Fibroblast of skin of right quadriceps (primary cell): ENCODE measurements at places on chromosomes 2 and 18.
A peak's percentile ranks its signal among the peaks of the same experiment; 100 is the strongest.

- no peak for DNase-seq
Measured at GRCh38 chr2:128486640-128487375, 168.1 kb upstream of the HS6ST1 start.

DNA sequence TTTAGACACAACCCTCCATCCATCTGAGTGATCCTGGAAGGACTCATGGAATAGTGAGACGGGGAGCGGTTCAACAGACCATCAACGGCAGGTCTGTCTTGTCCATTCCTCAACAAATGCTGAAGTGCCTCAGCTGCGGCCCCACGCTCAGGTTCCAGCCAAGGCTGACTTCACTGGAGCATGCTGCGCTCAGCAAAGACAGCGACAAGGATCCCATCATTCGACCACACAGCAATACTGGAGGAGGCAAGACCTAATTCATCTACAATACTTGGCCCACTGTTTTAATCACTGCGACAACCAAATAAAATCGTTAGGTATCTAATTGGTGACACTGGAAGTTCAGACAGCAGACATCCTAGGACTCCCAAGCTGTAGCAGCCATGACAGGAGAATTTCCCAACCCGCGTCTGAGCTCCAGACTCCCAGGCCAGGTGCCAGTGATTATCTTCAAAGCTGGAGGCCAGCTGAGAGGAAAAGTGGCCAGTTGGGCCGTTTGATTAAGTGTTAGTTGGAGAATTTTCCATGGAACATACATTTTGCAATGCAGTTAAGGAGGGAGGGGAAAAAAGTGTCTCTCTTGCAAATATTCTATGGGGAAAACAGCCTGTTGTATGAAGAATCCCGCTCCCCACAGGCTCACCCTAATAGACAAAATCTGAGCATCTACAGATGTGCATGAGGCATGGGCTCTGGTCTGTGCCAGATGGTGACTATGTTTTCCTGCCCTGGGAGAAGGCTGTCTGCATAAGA is 92.5 kb upstream of the SLC35G4 start:
- peak; percentile 52 for DNase-seq

DNA sequence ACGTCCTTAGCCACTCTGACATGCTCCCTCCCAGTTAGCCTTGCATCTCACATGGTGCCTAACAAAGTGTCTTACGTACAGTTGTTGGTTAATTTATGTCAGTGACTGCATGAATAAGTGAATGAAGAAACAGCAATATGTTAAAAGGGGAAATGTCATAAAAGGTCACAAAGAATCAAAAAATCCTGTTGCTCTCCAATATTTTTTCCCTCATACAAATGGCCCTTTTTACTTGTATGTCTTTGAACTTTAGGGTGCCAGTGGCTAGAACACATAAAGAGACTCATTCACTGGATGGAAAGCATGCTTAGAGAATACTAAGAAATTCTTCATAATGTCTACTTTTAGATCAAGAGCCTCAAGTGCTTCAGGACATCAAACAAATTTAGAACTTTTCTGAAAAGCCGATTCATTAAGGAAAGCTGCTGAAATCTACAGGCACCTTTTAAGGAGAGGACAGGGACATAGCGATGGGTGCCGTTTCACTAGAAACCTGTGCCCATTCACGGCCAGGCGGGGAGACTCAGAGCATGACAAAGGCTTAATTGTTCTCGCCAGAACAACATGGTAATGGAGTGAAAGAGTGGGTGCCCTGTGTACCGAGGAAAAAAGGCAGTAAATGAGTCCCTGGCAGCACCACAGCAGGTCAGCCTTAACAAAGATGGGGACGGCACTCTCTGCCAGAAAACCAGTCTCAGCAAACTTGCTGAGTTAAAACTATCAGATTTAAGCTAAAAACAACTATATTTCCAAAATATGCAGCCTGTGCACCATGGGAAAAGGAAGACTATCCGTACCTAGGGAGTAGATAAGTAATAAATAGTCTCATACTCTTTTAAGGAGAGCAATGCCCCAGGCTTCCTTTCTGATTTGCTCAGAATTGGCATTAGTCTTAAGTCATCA is 71.6 kb upstream of the SPTBN1 start:
- no peak for DNase-seq

DNA sequence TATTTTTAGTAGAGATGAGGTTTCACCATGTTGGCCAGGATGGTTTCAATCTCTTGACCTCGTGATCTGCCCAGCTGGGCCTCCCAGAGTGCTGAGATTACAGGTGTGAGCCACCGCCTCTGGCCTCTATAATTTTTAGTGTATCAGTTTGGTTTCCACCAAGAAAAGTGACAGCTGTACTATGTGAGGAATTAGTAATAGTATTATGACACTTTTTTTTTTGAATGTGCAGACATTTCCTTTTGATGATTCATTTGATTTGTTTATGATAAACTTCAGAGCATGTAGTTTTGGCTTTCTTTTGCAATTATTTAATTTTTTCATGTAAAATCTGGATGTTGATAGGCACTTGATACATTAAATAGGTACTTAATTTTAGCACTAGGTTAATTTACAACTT is 61.5 kb downstream of the PTPN4 start:
- no peak for DNase-seq

- DNase-seq: no peak
Measured at GRCh38 chr2:105597806-105598803, 146.6 kb upstream of the NCK2 start.

DNA sequence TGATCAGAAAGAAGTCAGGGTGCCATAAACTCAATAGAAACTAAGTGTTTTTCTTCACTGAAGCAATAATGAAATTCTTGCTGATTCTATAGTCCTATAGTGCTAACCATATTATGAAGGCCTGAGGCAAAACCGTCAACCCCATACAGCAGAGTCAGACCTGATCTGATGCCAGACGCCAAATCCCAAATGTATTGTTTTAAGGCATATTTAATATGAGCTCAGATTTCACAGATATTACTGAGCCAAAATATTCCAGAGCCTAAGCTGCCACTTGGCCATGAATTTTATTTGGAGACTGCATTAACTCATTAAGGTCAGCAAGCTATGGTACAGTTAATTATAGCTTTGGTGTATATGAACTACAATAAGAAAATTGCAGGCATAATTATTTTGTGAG is 53.4 kb downstream of the SCN1A start:
- DNase-seq: no peak

GRCh38 chr2:25025229-25026007 is 16.5 kb upstream of the EFR3B start:
- DNase-seq: no peak

DNA sequence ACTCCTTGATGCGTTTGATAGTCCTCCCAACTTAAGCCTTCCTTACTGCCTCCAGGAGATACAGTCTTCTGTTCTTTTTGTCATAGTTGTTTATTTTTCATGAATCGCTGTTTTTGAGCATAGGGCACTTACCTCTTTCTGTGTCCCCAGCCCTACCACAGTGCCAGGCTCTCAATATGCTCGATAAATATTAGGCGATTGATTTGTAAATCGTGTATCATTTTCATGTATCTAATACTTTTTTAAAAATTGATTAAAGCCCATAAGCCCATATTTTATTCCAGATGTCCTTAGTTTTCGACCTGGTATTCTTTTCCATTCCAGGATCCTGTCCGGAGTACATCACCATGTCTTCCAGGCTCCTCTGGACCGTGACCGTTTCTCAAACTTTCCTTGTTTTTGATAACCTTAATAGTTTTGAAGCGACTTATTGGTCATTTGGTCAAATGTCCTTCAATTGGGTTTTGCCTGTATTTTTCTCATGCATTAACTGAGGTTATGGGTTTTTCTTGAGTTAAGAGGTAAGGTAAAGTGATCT is 444 bp upstream of the MMADHC start:
- DNase-seq: no peak

DNA sequence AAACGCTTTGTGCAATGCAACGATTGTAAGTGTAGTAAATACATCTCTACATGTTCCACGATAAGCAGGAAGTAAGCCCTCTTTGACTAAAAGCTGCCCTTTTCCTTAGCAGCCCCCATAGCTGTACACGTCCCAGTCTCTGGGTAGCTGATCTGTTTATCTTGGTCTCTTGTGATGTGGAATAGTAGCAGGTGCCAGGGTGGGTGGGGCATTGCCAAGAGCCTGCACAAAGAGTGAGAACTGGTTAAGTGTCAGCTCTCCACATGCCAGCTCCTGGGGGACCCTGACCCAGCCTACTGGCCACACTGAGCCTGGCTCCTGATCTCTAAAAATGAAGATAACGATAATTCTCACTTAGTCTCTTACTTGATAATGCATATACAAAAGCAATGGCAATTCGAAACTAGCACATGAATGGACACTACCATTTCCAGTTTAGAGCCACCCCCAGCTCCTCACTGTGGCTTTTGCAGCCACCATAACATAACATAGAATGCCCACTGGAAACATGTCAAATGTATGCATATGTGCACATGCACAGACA is 92.3 kb downstream of the MYT1L start:
- DNase-seq: no peak

- DNase-seq: peak; percentile 73
Measured at GRCh38 chr2:217573571-217573970, 429.2 kb downstream of the TNS1 start.

- DNase-seq: peak; percentile 94
Measured at GRCh38 chr2:70686577-70687460, 81.2 kb downstream of the ADD2 start.

DNA sequence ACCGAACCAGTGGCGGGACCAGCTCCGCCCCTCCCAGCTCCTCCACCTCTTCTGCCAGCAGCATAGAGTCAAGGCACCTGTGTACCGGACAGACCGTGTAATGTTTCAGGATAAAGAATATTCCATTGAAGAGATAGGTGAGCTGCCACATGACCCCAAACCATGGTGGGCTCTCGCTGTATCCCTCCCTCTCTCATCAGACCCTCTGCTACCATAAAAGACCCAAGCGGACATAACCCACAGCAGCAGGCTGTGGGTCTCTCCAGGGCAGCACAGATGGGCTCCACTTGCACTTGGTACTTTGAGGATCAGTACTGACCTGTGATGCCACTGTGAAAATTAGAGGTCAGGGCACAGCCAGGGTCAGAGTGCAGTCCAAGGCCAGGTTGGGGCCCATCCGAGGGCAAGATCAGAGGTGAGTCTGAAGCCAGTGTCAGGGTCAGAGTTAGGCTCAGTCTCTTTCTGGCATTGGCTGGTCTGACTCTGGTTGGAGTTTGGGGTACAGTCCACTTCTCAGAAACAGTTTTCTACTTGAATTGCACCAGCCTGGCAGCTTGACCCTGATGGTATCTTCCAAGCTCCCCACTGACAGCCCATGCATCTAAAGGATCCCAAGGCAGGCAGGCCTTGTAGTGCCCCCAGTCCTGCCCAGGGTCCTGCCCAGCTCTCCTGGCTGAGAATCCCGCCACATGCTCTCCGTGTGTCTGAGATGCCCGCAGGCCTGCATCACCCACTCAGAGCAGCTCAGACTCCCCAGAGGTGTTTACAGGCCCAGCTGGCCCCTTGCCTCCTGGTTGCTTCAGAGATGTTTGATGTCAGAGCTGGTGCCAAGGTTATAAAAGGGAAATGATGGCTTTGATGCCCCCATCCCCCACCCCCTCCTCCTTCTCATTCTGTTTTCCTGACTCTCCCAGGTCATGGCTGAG is 212.1 kb downstream of the DYSF start:
- no peak for DNase-seq

- peak; percentile 51 for DNase-seq
Measured at GRCh38 chr2:70087702-70088597, 673 bp downstream of the PCBP1 start.

GRCh38 chr2:169172151-169172735 is 102.9 kb downstream of the DHRS9 start:
- no peak for DNase-seq

GRCh38 chr2:220002251-220002650 is 374.8 kb downstream of the SLC4A3 start:
- peak; percentile 48 for DNase-seq

- no peak for DNase-seq
Measured at GRCh38 chr2:240425236-240425615, 10.2 kb upstream of the GPC1 start.

- DNase-seq: peak; percentile 60
Measured at GRCh38 chr2:217930761-217931563, 71.8 kb downstream of the TNS1 start.

DNA sequence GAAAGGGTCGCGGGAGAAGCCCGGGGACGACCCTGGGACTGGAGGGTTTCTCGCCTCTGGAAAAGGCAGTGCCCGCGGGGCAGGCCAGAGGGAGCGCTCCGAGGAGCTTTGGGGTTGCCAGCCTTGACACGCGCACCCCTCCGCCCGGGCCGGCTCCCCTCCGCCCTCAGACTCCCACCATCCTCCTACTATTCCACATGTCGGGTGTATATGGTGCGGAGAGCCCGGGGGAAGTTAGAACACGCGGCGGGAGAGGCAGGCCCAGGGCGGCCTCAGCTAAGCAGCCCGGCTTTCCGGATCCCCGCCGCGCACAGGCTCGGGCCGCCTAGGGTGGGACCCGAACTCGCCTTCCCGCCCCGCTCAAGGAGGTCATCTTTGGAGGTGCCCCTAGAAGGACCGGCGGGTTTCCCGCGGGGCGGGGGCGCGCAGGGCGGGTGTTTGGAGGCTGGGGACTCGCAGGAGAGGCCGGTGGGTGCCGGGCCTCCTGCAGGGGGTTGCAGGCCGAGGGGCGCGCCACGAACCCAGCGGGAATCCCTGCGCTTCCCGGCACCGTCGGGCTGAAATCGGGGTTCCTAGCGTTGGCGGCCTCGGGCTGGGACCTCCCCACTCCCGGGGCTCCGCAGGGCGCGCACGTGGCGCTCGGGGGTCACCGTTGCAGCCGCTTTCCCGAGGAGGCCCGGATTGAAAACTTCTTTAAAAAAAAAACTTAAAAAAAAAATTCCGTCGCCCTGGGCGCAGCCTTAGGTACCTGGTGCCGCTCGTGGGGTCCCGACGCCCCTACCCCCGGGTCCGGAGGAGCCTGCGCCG is 3.7 kb downstream of the NFATC1 start:
- DNase-seq: no peak

- DNase-seq: no peak
Measured at GRCh38 chr2:86790676-86791572, at the start of gene CD8A. Gene CD8A (minus strand): TSS chr2:86790913. CDS start chr2:86790825, 88 bp downstream.

DNA sequence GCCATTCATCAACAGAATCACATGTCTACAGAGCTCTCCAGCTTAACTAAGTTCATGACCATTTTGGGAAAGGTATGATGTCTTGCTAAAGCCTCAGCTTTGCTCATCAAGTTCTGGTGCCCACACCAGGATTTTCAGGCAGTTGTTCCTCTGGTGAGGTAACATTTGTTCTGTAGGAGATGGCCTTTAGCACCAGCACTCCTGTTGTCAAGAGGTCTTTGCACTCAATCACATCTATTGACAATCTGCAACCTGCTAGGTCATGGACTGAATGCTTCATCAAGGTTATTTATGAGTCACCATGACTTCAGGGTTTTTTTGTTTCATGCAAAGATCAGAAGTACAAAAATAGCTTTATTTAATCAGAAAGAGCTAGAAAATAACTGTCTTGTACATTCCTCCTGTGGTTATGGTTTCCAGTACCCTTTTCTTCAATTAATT is 36.6 kb upstream of the VIT start:
- DNase-seq: peak; percentile 30

- DNase-seq: peak; percentile 28
Measured at GRCh38 chr2:43085929-43086328, 140.5 kb downstream of the ZFP36L2 start.

- DNase-seq: no peak
Measured at GRCh38 chr2:71589763-71590162, 136.4 kb downstream of the DYSF start.
